ENCODE measurements at places on chromosomes 5 and 9. TPM values are rescaled to one million over a fixed set of nuclear protein-coding genes. Genes with fewer than 3 reads are reported as not detected.

Gene FYB1
- total RNA-seq, result 372 TPM

Gene IRX1
- not detected for total RNA-seq

Gene PALM2AKAP2
- not detected for total RNA-seq

- no peaks in the 10 kb centered on the region for H3K4me1 ChIP-seq
- DNase-seq, result no peak
- no peak overlapping the region for H3K4me3 ChIP-seq
- no peak overlapping the region for H3K27ac ChIP-seq
These were observed 102.7 kb downstream of the LRRC70 start for GRCh38 chr5:62681117-62681850.

DNA sequence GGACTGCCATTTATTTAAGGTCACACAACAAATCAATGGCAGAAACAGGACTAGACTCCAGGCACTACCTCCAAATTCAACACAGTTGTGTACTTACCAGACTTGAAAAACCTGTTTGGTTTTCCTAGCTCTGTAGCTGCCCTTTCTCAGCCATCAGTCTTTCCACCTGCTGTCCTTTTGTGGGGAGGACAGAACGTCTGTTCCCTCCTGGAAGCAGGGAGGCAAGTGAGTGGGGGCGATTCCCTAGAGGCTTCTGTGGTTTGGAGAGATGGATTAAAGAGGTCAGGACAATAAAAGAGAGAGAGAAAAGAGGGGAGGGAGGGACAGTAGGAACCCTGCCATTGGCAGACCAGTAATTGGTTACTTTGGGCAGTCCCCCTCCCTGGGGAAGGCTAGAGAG is 14.7 kb downstream of the ASTN2 start:
- H3K4me1 ChIP-seq, result no peaks in the 10 kb centered on the region
- DNase-seq, result no peak
- no peaks in the 10 kb centered on the region for H3K36me3 ChIP-seq
- H3K4me3 ChIP-seq, result no peak overlapping the region
- no peak overlapping the region for H3K27ac ChIP-seq

Gene CAVIN4
- 0.13 TPM for total RNA-seq

Gene FAXDC2
- 0.44 TPM for total RNA-seq

GRCh38 chr9:113501129-113501686 is 37.7 kb downstream of the RGS3 start:
- DNase-seq, result no peak
- H3K27me3 ChIP-seq, result no peaks in the 10 kb centered on the region
- no peak overlapping the region for H3K27ac ChIP-seq
- H3K36me3 ChIP-seq, result no peaks in the 10 kb centered on the region
- peaks cover 11% of the 10 kb centered on the region for H3K4me1 ChIP-seq

Gene CEL
- 9.0 TPM for total RNA-seq

DNA sequence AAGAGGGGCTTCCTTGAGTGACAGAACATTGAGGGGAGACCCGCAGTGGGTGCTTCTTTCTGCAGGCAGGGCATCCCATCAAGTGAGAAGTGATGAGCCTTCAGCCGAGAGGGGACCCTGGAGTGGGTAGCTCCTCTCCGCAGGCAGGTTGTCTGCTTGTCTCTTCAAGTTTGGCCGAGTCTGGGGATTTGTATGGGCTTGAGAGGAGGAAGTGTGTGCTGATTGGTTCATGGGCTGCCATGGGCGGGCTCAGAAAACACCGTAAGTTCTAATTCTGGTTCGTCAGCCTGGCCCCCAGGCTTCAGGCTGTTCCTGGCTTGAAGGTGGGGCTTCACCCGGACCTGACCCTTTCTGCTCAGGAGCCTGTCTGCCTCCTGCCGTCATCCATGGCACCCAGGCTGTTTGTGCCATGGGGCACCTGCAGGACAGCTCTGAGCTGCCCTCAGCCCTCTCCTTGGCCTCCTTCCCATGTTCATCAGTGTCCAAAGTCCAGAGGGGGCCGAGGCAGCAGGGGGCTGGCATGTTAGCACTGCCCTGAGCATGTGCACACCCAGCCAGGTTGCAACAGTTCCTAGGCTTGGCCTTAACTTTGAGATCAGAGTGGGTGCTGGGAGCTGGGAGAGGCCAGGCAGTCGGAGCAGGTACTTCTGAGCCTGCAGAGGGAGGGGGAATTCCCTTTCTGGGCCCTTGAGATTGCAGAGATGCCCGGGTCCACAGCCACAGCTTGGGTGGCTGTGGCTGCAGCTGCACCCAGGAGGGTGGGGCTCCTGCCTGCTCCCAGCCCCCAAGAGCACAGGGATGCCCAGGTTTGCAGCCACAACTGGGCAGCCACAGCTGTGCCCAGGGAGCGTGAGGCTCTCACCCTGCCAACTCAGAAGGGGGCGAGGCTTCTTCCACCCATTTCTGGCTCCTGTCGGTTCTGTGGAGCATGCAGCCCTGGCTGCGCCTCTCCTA is 13.5 kb upstream of the DHFR start:
- H3K36me3 ChIP-seq, result peaks cover 4% of the 10 kb centered on the region
- no peaks in the 10 kb centered on the region for H3K4me1 ChIP-seq
- no peak for DNase-seq
- no peak overlapping the region for H3K4me3 ChIP-seq
- no peak overlapping the region for H3K27ac ChIP-seq

Gene EGFLAM
- total RNA-seq, result not detected

DNA sequence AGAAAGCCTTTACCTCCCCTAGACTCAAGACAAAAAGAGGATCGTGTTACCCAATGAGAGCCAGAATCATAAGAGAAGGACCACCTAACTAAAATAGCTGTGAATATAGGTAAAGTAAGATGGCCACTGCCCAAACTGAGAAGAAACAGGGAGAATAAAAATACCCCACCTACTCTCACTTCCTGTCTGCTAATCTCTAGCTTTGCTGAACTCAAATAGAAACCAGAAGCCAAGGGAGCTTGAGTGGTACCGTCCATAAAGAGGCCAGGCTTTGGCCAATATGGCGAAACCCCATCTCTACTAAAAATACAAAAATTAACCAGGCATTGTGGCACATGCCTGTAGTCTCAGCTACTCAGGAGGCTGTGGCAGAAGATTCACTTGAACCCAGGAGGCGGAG is 123.0 kb upstream of the FST start:
- no peaks in the 10 kb centered on the region for H3K27me3 ChIP-seq
- H3K27ac ChIP-seq, result no peak overlapping the region
- DNase-seq, result no peak
- no peaks in the 10 kb centered on the region for H3K36me3 ChIP-seq
- H3K4me1 ChIP-seq, result no peaks in the 10 kb centered on the region

- no peak for DNase-seq
- no peaks in the 10 kb centered on the region for H3K4me1 ChIP-seq
- no peaks in the 10 kb centered on the region for H3K36me3 ChIP-seq
- no peaks in the 10 kb centered on the region for H3K27me3 ChIP-seq
- no peak overlapping the region for H3K27ac ChIP-seq
- H3K4me3 ChIP-seq, result no peak overlapping the region
These were observed 467.5 kb downstream of the EFNA5 start for GRCh38 chr5:107203243-107203642.

Gene PIP5K1B
- 0.29 TPM for total RNA-seq

Gene CRHBP
- 1.1 TPM for total RNA-seq

DNA sequence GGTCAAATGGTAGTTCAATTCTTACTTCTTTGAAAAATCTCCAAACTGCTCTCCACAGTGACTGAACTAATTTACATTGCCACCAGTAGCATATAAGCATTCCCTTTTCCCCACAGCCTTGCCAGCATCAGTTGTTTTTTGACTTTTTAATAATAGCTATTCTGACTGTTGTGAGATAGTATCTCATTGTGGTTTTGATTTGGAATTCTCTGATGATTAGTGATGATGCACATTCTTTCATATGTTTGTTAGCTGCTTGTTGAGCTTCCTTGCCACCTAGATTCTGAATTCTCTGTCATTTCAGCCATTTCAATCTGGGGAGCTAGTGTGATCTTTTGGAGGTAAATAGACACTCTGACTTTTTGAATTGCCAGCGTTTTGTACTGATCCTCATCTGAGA is 24.0 kb downstream of the CDK20 start:
- H3K36me3 ChIP-seq, result no peaks in the 10 kb centered on the region
- H3K27ac ChIP-seq, result no peak overlapping the region
- no peak overlapping the region for H3K4me3 ChIP-seq
- H3K27me3 ChIP-seq, result peaks cover 4% of the 10 kb centered on the region

Gene DRD1
- total RNA-seq, result not detected

Gene DMGDH
- 0.70 TPM for total RNA-seq

Gene IFNA21
- total RNA-seq, result not detected

Gene TUBB4B
- total RNA-seq, result 95.3 TPM

DNA sequence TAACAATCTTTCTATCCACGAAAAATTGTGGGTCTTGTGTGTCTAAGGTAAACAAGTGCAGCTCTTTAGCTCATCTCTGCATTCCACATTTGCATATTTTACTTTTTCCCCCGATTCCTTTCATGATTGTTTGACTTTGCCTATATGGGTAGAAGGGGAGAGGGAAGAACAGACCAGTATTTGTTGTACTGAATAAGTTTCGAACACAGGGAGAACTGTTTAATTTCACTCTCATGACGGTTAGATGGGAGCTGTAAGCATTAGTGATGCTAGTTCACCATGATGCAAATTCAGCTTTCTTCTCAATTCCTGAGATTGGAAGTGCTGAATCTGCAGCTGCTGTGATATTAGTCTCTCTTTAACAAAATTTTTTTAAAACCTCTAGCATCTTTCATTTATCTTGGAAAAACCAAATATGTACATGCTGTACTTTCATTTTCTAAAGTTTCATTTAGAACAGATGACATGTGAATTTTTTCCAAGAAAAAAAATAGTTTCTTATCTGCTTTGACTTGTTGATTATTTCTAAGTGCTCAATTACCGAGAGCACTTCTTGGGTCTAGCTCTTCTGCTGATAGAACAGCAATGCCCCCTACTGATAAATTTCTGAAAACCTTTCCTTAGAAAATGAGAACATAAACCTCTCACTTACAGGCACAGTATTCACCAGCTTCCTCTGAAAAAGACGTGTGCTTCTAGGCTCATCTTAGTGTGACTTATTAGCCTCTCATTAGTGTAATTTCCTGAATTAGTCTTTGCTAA is 149.5 kb downstream of the BAAT start:
- no peak for DNase-seq
- no peak overlapping the region for H3K4me3 ChIP-seq
- no peaks in the 10 kb centered on the region for H3K27me3 ChIP-seq
- no peak overlapping the region for H3K27ac ChIP-seq

GRCh38 chr5:64026493-64026892 is 64.2 kb upstream of the HTR1A start:
- no peak for DNase-seq
- H3K27me3 ChIP-seq, result no peaks in the 10 kb centered on the region
- H3K4me1 ChIP-seq, result no peaks in the 10 kb centered on the region
- no peak overlapping the region for H3K4me3 ChIP-seq
- no peaks in the 10 kb centered on the region for H3K36me3 ChIP-seq

DNA sequence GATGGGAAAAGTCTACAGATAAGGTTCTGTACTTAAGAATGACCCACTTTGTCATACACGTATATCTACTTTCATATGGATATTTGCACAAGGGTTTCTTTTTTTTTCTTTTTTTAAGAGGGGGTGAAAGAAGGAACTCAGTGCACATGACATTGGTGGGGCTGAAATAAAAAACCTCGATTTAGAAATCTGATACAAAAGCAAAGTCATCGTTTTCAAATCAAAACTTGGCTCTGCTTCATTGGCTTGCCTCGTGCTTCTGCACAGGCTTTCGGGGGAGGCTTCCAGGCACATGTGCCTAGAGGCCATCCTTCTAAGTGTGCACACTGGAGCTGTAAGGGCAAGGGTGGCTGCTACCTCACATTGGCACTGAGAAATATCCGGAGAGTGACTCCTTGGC is 31.1 kb downstream of the PTTG1 start:
- no peak overlapping the region for H3K4me3 ChIP-seq
- H3K4me1 ChIP-seq, result peaks cover 4% of the 10 kb centered on the region
- H3K27ac ChIP-seq, result no peak overlapping the region
- no peak for DNase-seq
- no peaks in the 10 kb centered on the region for H3K27me3 ChIP-seq

Gene GPX3
- total RNA-seq, result 1.4 TPM

DNA sequence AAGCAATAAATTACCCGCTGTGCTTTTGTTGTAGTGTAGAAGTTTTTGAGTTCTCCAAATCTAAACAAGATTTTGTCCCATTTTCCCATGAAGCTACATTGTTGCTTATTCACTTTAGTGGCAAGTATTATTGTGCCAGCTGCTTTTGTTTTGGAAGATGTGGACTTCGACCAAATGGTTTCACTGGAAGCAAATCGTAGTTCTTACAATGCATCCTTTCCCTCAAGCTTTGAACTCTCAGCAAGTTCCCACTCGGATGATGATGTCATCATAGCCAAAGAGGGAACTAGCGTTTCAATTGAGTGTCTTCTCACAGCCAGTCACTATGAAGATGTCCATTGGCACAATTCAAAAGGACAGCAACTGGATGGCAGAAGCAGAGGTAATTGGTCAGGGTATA is 10.9 kb downstream of the MFAP3 start:
- peaks cover 31% of the 10 kb centered on the region for H3K36me3 ChIP-seq
- no peak for DNase-seq

- no peak overlapping the region for H3K27ac ChIP-seq
- peaks cover 5% of the 10 kb centered on the region for H3K4me1 ChIP-seq
- DNase-seq, result no peak
- no peaks in the 10 kb centered on the region for H3K36me3 ChIP-seq
- peaks cover 22% of the 10 kb centered on the region for H3K27me3 ChIP-seq
These were observed 55.4 kb upstream of the TBC1D2 start for GRCh38 chr9:98310752-98311392.

Gene ARAP3
- total RNA-seq, result 1.2 TPM

GRCh38 chr5:139147483-139148087 is 50.6 kb downstream of the SIL1 start:
- H3K27me3 ChIP-seq, result no peaks in the 10 kb centered on the region
- H3K27ac ChIP-seq, result no peak overlapping the region
- no peaks in the 10 kb centered on the region for H3K4me1 ChIP-seq
- DNase-seq, result no peak
- H3K36me3 ChIP-seq, result peaks cover 3% of the 10 kb centered on the region
- no peak overlapping the region for H3K4me3 ChIP-seq

GRCh38 chr9:89684912-89685636 is 80.3 kb downstream of the GADD45G start:
- H3K27me3 ChIP-seq, result no peaks in the 10 kb centered on the region
- H3K27ac ChIP-seq, result no peak overlapping the region
- no peaks in the 10 kb centered on the region for H3K4me1 ChIP-seq
- DNase-seq, result no peak
- H3K36me3 ChIP-seq, result no peaks in the 10 kb centered on the region

DNA sequence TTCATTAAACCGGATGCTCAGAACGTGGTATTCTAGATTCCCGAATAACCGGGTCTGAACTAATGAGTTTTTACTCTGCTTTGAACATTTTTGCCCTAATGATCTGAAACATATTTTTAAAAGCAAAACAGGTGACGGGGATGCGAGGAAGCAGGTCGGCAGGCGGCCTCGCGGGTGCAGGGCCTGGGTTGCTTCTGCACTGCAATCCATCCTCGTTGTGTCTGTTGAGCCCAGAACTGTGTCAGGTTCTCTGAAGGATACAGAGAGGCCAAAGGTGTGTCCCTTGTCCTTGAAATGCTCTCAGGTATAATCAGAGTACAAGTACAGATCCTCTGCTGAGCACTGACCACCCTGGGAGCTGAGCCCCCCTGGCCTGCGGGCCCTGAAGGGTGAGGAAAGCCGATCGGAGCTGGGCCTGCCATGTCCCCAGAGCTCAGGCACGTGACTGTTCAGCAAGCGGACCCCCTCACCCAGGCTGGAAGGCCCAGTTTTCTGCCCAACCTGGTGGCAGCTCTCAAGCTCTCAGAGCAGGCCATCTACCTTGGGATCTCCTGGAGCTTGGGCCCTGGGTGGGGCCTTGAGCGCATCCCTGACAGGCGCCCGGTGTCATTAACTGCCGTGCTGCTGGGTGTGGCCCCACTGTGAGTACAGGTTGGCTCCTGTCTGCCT is 151.8 kb downstream of the OLFM1 start:
- no peak overlapping the region for H3K4me3 ChIP-seq
- no peak overlapping the region for H3K27ac ChIP-seq
- H3K4me1 ChIP-seq, result no peaks in the 10 kb centered on the region
- no peaks in the 10 kb centered on the region for H3K36me3 ChIP-seq
- DNase-seq, result no peak
- no peaks in the 10 kb centered on the region for H3K27me3 ChIP-seq

All from T-cell (primary cell).